ENCODE measurements at places on chromosomes 12 and 14. TPM values are rescaled to one million over a fixed set of nuclear protein-coding genes. Genes with fewer than 3 reads are reported as not detected.

Gene HAL
- total RNA-seq = 0.42 TPM

Gene PARP2
- total RNA-seq = 40.0 TPM

Gene C3AR1
- total RNA-seq = 0.14 TPM

Gene MYH6
- total RNA-seq = not detected

All from foreskin keratinocyte (primary cell).